Activated CD4-positive, CD25-positive, alpha-beta regulatory T cell treated with anti-CD3 and anti-CD28 coated beads, Interleukin-2, amount 50 U/mL, for 16 hours (primary cell): ENCODE measurements at places on chromosomes 2 and 18.

DNA sequence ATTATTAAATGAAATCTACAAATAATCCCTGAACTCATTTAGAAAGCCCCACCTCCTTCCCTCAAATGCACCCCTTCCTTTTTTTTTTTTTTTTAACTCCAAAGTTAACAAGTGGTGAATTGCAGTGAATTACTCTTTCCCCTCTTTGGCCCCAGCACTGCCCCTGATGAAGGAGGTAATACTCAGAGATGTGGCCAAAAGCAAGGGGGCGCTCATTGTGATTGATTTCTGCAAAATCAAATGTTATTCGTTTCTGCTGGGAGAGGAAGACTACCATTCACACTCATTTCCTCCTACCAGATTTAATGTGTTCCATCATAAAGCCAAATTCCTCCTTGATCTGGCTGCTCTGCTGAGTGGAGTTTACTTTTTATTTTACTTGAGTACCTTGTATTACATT lies 259.4 kb downstream of the GPD2 start:
- DNase-seq: no peak

- DNase-seq: no peak
Observed at GRCh38 chr2:230564805-230565779, 147.6 kb upstream of the CAB39 start.

DNA sequence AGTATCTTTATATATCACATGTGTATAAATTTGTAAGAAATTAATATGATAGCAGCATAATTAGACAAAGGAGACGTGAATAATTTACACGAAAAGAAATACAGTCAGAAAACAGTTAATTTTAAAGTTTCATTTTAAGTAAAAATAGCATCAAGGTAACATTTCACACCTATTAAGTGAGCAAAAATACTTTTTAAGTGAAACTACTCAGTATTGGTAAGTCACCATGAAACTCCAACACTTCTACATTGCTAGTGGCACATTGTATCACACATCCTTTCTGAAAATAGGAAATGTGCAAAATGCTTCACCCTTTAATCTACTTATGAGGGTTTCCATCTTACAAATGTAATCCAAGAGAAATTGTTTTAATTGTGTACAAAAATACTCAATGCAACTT lies 287.9 kb upstream of the EPAS1 start:
- DNase-seq: no peak

DNA sequence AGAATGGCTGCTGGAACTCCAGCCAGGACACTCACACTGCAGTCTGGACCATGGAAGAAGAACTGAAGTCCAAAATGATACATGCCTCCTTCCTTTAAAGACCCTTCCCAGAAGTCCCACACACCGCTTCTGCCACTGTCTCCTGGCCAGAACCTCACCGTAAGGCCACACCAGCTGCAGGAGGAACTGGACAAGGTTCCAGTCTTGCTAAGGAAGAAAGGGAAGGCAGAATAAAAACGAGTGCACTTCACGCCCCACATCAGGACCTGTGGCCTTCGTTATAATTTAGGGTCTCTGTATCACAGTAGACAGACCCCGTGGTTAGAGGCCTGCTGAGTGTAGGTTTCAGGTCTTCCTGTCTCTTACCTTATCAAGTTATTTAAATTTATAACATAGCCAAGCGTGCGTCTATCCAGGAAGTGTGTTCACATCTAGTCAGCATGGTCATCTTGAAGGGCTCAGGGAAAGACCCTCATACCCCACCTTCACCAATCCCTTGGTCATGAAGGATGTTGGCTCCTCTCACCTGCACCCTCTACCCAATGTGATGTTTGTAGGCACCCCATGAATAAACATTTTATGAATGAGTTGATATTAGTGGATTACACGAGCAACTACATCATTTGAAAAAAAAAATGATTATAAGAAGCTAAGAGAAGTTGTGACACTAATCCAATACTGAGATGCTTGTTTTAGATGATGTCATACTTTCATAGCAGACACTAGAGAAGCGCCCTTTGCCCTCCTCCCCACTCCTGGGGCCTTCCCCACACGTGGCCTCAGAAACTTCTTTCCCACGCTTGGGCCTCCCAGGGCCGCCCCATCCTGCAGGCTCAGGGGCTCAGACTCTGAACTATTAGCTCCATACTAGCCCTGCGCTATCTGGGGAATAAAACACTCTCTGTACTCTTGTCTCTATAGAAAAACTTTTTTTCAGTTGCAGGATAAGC lies 157.6 kb downstream of the FAM210A start:
- DNase-seq: no peak

- no peak for DNase-seq
Observed at GRCh38 chr2:218471036-218471435, 52.1 kb downstream of the VIL1 start.

- DNase-seq: no peak
Observed at GRCh38 chr18:8448130-8448529, 161.1 kb upstream of the RAB12 start.

- DNase-seq: no peak
Observed at GRCh38 chr2:128603411-128603924, 284.8 kb upstream of the HS6ST1 start.

DNA sequence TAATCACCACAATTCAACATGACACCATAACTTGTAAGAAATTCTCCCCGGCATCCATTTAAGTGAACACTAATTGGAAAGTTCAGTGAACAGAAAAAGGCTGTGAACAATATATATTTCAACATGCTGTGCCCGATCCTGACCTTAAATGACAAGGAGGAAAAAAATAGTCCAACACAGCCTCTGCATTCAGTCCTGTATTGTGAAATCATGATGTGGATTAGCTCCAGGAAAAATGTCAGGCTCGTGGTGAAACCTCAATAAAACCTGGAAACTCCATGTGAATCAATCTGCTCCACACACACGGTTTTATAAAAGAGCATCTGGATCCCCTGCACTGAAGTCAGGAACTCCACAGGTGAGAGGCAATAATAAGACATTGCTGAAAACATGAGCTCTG lies 145.4 kb upstream of the SPOPL start:
- DNase-seq: no peak

DNA sequence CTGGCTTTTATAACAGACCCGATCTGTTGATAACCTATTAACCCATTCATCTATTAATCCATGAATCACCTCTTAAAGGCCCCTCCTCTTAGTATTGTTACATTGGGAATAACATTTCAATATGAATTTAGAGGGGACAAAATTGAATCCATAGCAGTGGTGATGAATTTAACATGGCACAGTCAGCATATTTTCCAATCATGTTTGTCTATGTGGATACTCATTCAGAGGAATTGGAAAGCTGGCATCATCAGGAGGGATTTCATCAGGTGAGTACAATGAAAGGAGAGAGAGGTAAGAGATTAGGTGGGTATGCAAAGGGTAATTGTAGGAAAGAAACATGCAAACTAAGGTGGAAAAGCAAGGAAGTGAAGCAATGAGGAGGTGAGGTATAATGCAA lies 275.1 kb upstream of the STON1 start:
- no peak for DNase-seq

- DNase-seq: no peak
Observed at GRCh38 chr18:55795101-55795669, 207.2 kb upstream of the TCF4 start.

GRCh38 chr2:241542278-241542605 lies 16.3 kb upstream of the BOK start:
- no peak for DNase-seq

DNA sequence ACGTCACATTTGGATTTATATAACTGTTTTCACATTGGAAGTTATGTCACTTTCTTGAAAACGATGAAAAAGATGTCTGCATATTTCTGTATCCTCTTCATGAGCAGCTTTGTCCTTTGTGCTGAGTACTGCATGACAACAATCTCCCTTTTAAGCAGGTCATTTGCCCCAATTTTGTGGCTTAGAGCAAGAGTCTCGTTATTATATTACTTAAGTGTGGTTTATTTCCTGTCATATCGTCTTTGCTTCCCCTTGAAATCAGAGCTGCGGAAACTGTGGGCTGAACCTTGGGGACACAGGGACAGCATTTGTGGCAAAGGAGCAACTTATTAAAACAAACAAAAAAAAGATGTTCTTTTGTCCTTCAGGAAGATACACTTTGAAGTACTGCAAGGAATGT lies 254.0 kb upstream of the DSEL start:
- DNase-seq: no peak

- DNase-seq: no peak
Observed at GRCh38 chr2:54866179-54866578, 142.7 kb downstream of the EML6 start.

GRCh38 chr2:3203497-3204019 lies 174.1 kb downstream of the EIPR1 start:
- no peak for DNase-seq

DNA sequence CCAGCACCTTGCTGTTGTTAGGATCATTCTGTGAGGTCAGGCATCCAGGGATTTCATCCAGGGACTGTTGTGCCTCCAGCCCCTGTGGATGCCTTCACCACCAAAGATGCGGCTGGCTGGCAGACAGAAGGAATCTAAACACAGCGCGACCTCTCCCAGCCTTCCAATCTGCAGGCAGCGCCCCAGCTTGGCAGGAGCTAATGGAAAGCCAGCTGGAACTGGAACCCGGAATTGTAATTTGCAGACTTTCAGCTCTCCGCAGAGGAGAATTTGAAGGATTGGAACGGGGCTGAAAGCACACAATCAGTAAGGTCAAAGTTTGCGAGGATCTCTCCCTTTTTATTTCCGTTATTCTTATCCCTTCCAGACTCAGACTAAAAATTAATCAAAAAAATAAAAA lies 127.8 kb downstream of the TRIB2 start:
- DNase-seq: no peak

- DNase-seq: no peak
Observed at GRCh38 chr18:45539491-45539891, 75.8 kb upstream of the SLC14A2 start.

GRCh38 chr2:236536727-236537398 lies 32.8 kb upstream of the ACKR3 start:
- no peak for DNase-seq

- DNase-seq: no peak
Observed at GRCh38 chr2:173353556-173353955, 1.1 kb upstream of the CDCA7 start.
